ENCODE measurements at places on chromosomes 1 and 21.

- no peak for DNase-seq
Observed at GRCh38 chr1:157363660-157364140, 188.6 kb downstream of the FCRL5 start.

DNA sequence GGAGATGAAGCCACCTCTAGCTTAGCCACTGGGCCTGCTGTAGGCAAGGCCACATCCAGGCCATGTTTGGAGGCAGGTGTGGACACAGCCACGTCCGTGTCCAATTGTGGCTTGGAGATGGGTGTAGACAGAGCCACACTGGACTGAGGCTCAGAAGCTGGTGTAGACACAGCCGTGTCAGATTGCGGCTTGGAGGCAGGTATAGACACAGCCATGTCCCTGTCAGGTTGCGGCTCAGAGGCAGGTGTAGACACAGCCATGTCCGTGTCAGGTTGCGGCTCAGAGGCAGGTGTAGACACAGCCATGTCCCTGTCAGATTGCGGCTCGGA lies 2.2 kb downstream of the PERM1 start:
- no peak for DNase-seq

DNA sequence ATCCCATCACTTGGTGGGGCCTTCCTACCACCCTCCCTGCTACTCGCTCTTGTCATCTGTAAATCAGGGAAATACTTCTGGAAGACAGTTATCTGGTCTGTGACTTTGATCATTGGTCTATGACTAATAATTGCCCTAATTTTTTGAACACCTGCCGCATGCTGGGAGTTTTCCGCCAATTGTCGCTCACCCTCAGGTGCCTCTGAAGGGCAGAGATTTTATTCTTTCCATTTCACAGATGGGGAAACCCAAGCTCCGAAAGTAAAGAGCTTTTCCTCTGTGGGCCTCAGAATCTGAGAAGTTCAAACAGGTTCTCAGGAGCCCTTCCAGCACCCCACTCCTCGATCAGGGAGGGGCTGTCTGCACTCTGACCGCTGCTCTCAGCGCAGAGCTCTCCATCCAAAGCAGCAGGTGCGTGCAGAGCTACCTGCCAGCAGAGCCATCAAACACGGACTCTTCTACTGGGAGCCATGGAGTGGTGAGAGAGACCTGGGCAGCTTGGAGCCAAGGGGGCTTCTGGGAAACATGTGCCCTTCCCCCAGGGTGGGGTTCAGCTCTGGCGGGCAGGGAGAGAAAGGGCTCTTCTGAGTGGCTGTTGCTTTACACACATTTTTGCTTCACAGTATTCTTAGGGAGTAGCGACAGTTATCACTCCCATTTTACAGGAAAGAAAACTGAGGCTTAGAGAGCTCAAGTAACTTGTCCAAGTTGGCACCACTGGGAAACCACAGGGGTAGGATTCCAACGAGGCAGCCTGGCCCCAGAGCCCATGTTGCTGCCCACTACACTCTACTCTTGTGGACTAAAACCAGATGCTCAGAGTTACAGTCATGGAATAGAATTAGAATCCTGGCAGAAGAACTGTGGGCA lies 5.8 kb upstream of the RUNX3 start:
- DNase-seq: no peak

DNA sequence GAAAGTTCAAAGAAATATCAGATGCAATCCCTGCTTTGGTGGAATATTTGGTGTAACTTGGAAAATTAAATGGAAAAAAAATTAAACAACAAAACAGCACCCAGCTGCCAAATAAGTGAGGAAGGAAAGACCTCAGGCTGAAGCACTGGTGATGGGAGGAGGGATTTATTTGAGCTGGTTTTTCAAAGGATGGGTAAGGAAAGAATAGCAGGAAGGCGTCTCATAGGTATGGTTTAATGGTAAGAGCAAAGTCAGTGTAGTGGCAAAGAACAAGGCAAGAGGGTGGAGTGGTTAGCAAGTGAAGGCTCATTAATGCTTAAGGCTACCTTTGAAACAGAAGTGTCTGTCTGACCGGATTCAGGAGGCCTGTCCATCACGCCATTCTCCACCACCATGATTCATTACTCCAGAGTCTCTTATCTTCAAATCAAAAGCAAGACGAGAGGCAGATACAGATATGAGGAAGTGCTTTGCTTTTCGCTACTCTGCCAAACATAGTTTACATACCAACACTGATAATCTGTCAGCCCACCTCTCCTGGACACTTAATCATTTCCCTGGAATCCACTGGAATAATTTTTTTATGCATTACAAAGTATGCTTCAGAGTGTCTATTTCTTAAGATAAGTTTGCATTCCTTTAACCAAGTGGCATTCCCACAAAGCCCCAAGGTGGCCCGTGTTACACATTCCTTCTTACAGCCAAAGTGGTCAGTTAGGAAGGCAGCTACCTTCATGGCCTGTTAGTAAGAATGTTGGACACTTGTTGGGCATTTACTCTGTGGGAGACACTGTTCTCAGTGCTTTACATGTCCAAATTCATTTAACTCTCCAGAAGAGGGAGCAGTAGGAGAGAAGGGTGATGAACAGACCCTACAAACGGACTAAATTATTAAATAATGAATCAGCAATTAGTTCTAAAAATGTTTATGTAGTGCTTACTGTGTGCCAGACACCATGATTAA lies 146.6 kb downstream of the ROR1 start:
- no peak for DNase-seq

- DNase-seq: no peak
Observed at GRCh38 chr1:20227704-20228103, 41.4 kb upstream of the PLA2G2C start.

DNA sequence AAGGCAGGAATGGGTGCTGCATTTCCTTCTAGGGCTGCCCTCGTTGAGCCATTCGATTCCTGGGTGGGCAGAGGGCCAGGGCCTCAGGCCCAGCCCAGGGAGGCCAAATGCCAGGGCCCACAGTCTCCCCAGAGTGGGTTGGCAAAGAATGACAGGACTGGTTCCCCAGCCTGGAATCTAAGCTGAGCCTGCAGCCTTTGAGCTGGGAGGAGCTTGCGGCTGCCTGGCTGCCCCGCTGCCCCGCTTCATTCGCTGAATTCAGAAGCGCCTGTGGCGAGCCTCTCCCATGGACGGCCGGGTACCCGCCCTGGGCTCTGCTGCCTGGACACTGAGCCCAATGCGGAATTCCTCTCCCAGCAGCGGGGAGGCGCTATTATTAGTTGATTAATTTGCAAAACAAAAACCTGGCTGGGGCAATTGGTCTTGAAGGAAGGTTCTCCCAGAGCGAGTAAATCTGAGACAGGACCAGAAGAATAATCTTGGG lies 32.3 kb upstream of the TARDBP start:
- DNase-seq: no peak

DNA sequence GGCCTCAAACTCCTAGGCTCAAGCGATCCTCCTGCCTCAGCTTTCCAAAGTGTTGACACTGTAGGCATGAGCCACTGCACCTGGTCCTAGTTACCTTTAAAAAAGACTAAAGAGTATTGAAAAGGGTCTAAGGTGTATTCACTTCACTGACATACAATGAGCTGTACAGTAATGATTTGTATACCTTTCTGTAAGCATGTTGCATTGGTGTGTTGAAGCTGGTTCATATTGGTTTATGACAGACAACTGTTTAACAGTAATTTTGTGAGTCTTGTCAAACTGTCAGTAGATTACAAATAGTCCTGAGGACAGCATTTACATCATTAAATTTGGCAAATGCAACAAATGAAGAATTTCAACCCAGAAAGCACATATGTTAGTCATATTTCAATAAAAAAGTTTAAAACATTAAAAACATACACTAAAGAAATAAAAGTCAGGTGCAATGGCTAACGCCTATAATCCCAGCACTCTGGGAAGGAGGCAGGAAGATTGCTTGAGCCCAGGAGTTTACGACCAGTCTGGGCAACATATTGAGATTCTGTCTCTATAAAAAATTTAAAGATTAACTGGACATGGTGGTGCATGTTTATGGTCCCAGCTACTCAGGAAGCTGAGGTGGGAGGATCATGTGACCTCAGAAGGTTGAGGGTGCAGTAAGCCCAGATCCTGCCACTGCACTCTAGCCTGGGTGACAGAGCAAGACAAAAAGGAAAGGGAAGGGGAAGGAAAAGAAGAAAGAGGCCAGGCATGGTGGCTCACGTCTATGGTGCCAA lies 88.3 kb upstream of the HP1BP3 start:
- DNase-seq: no peak

GRCh38 chr21:38908537-38908936 lies 102.8 kb downstream of the ETS2 start:
- no peak for DNase-seq

- DNase-seq: no peak
Observed at GRCh38 chr1:22139817-22140216, 3.1 kb downstream of the WNT4 start.

DNA sequence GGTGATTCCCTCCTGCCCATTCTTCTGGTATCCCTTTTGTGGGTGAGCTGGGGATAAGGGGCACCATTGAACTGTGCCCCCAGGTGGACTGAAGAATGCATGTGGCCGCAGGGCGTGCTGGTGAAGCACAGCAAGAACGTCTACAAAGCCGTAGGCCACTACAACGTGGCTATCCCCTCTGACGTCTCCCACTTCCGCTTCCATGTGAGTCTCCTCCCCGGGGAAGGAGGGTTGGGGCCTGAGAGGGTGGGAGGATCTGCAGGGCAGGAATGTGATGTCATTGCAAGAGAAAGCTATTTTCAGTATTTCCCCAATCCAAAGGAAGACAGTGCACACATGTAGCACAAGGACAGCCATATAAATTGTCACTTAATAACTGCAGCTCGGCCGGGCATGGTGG lies 7.5 kb upstream of the KPNA6 start:
- no peak for DNase-seq

DNA sequence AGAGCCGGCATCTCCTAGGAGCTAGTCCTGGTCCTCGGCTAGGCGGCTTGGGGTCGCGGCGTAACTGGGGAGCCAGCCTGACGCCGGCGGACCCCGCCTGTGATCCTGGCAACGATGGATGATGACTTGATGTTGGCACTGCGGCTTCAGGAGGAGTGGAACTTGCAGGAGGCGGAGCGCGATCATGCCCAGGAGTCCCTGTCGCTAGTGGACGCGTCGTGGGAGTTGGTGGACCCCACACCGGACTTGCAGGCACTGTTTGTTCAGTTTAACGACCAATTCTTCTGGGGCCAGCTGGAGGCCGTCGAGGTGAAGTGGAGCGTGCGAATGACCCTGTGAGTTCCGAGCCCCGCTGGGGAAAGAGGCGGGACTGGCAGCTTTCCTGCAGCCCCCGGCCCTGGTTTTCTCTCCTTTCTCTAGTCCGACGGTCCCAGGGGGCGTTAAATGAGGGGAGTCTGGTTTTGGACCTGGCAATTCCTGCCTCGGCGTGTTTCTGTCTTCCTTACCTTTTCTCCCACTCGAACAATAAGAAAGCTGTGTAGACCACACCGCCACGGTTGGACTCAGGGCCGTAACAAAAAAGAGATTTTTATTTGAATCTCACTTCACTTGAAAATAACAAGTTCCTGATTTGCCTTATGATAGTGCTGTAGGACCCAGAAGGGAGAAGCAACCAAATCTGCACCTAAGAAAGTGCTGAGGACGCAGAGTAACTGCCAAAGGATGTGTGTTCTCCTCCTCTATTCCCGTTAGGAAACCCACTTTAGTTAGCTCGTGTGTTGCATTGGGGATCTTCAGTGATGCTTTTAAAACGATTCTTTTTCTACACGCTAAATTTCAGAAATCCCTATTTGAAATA lies at the start of gene SPRTN:
Gene SPRTN (plus strand): TSS at position 24 of the 859 bp plus-strand sequence. CDS start 91 bp downstream, at position 115.
- no peak for DNase-seq

All from NCI-H1048 (cell line).